GM03348 (cell line): ENCODE measurements at places on chromosomes 7 and 10.

DNA sequence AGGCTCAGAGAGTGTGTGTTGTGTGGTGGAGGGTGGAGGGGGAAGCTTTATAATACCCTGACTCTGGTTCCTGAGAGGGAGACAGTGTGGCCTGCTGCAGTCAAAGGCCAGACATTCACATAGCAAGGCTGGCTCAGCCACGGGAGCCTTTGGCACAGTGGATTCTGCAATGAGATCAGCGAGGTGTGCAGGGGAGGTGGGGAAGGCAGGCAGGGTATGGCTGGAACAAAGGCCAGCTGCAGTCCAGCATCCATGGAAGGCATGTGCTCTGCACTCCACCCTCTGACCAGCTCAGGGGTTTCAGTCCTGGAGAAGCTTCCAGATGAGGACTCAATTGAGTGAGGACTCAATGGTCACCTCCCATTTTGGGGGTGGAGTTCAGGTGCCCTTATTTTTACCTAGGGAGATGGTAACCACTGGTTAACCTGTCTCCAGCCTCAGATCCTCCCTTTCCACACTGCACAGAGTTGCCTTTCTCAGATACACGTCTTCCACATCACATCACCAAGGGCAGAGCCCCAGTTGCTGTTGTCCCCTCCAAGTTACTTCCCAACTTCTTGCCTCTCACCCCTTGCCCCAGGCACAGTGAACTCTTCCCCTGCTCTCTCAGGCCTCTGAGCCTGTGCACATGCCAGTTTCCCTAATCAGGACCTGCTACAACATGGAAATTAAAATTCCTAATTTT, 504.9 kb downstream of the GRID1 start:
- DNase-seq = no peak

DNA sequence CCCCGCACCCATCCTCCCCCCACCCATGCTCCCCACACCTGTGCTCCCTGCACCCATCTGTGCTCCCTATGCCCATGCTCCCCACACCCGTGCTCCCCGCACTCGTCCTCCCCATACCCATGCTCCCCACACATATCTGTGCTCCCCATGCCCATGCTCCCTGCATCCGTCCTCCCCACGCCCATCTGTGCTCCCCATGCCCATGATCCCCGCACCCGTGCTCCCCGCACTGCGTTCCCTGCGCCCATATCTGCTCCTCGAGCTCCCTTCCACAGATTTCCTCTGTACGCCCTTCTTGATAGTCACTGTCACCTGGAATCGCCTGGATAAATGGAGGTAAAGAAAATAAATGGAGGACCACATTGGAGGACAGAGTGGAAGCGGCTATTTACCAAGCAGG, 9.9 kb downstream of the DIP2C start:
- no peak for DNase-seq

- DNase-seq = no peak
Measured at GRCh38 chr10:109968953-109969759, 38.6 kb upstream of the ADD3 start.

- no peak for DNase-seq
Measured at GRCh38 chr7:1856888-1857441, 186.9 kb downstream of the ELFN1 start.

- peak; percentile 55 for DNase-seq
Measured at GRCh38 chr7:83550100-83550499, 98.8 kb downstream of the SEMA3E start.

- no peak for DNase-seq
Measured at GRCh38 chr10:30550967-30551815, 78.4 kb downstream of the LYZL2 start.

DNA sequence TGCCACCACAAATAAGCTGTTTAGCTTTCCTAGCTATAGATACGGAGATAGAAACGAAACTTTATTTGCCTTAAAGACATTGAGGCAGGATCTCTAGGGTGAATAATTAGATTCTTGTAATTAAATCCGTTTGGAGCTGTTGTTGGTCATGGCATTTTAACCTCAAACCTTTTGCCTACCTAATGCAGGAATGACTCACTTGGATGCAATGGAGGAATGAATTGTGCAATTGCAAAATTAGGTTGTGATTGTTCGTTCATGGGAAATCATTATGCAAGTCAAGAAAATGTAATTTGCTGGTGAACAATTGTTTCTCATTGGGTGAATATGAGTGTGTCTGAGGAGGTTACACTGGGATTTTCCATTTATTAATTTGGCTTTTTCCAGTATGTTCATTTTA, 703.5 kb downstream of the GATA3 start:
- no peak for DNase-seq

- no peak for DNase-seq
Measured at GRCh38 chr7:8783229-8783628, 349.8 kb downstream of the NXPH1 start.

- no peak for DNase-seq
Measured at GRCh38 chr7:71243736-71244410, 111.9 kb downstream of the GALNT17 start.

DNA sequence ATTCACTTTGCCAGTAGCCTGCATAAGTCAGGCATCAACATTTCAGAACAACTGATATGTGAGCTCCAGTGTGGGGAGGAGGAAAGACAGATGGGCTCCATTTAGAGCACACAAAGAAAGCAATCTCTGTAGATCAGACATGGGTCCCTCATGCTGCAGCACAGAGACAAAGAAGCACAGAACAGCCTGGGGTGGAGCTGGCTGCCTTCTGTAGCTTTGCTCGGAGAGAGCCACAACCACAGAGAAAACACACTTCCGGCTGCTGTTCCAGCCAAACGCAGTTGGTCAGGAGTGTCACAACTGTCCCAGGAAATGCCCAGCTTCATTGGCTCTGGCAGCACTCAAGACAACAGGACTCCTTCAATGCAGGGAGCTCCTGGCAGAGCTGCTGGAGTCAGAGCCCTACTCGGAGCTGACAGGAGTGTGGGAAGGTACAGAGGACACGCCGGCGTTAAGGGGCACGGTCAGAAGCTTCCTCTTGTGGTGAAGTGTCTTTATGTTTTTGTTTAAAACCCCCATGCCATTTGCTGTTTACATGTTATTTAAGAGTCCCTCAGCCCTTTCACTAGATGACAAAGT, 494.4 kb downstream of the TCERG1L start:
- DNase-seq = no peak

GRCh38 chr7:2044311-2044882, 188.3 kb downstream of the MAD1L1 start:
- no peak for DNase-seq

GRCh38 chr7:75565132-75565837, 73.2 kb downstream of the SPDYE5 start:
- peak; percentile 85 for DNase-seq

- no peak for DNase-seq
Measured at GRCh38 chr7:3082831-3083230, 39.2 kb upstream of the CARD11 start.

- DNase-seq = no peak
Measured at GRCh38 chr10:36676321-36676720, 449.1 kb upstream of the ANKRD30A start.

GRCh38 chr7:149294634-149295480, 32.9 kb downstream of the ZNF783 start:
- no peak for DNase-seq

DNA sequence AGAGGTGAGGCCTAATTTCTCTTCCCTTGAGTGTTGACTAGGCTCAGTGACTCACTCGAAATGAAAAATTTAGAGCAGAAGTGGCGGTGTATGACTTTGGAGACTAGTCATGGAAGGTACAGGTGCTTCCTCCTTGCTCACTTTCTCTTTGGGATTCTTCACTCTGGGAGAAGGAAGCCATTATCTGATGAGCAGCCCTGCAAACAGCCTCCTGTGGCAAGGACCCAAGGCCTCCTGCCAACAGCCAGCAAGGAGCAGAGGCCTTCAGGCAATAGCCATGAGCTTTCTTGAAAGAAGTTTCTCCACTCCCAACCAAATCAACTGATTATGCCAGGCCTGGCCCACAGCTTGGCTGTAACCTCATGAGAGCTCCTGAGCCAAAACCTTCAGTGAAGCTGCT, 369.6 kb upstream of the VWC2 start:
- no peak for DNase-seq

GRCh38 chr7:122831436-122831835, 54.8 kb downstream of the CADPS2 start:
- no peak for DNase-seq

DNA sequence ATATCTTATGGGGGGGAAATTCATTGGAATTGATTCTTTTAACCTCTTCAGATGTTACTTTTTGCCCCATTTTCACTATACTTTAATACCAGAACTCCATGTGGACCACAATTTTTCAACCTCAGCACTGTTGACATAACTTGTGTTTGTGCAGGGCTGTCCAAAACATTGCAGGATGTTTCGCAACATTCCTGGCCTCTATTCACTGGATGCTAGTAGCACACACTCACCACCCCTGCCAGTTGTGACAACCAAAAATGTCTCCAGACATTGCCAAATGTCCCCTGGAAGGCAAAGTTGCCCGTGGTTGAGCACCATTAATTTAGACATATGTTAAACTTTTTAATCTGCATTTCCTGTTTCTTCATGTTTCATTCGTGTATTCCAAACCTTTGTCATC, 234.7 kb downstream of the GFRA1 start:
- peak; percentile 71 for DNase-seq

- peak; percentile 18 for DNase-seq
Measured at GRCh38 chr7:82050792-82051191, 280.9 kb upstream of the HGF start.

DNA sequence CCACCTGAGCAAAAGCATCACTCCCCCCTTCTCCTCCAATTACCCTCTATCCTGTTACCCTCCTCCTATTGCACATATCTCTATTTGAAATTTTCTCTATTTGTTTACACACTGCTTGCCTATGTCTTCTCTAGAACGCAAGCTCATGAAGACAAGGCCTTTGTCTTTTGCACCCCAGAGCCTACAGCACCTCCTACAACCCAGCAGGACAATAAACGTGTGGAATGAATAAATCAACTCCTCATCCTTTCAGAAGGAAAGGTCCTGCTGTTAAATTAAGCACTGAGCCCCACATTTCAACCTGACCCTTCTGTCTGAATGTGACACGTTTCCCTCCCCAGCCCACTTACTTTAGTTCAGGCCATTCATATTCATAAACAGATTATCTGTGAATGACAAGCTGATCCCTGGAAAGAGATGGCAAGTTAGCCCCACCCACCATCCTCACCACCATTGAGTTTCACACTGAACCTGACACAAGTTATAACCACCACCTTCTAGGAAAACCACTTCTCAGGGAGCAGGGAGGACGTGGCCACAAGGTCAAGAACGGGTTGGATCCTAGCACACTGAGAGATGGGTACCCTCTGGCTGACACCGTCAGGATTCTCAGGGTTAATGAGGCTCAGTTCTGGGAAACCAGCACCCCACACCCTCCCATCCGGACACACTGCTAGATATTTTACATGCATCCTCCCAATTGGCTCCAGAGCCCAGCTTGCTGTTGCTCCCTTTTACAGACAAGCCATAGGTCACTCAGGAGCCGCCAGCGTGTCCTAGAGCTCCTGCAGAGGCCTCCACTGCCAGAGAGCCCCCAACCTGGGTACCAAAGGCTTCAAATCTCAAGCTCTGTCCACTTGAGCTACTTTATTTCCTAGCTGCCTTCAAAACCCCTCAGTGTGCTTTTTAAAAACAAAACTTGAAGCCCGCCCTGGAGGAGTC, 934 bp downstream of the PRTFDC1 start:
- DNase-seq = peak; percentile 40

DNA sequence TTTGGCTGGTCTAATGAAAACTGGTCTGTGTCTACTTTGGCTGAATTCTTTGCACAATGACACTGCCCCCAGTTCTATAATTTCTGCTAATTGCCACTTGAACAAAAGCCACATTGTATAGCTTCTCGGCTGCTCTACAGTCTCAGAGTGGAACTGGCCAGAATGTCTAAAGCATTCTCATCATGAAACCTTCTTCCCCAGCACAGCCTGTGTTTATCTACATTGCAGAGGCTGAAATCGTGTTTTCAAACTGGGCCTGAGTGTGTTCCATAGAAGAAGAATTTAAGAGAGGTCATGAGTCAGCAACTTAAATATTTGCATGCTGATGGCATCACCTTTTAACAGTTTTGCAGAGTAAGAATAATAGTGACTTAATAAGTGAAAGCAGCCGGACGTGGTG, 177.2 kb downstream of the BUB3 start:
- no peak for DNase-seq

DNA sequence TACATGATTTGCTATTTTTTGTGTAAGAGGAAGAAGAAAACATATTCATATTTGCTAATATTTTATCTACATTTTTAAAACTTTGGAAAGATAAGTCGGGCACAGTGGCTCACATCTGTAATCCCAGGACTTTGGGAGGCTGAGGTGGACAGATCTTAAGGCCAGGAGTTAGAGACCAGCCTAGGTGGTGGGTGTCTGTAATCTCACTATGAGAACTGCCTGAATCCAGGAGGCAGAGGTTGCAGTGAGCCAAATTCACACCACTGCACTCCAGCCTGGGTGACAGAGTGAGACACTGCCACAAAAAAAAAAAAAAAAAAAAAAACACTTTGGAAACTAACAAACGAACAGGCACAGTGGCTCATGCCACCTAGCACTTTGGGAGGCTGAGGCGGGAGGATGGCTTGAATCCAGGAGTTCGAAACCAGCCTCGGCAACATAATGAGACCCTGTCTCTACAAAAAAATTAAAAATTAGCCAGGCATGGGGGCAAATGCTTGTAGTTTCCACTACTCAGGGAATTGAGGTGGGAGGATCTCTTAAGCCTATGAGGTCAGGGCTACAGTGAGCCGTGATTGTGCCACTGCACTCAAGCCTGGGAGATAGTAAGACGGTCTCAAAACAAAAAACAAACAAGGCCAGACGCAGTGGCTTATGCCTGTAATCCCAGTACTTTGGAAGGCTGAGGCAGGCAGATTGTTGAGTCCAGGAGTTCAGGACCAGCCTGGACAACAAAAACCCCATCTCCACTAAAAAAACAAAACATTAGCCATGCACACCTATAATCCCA, 25.6 kb downstream of the HERC4 start:
- no peak for DNase-seq

DNA sequence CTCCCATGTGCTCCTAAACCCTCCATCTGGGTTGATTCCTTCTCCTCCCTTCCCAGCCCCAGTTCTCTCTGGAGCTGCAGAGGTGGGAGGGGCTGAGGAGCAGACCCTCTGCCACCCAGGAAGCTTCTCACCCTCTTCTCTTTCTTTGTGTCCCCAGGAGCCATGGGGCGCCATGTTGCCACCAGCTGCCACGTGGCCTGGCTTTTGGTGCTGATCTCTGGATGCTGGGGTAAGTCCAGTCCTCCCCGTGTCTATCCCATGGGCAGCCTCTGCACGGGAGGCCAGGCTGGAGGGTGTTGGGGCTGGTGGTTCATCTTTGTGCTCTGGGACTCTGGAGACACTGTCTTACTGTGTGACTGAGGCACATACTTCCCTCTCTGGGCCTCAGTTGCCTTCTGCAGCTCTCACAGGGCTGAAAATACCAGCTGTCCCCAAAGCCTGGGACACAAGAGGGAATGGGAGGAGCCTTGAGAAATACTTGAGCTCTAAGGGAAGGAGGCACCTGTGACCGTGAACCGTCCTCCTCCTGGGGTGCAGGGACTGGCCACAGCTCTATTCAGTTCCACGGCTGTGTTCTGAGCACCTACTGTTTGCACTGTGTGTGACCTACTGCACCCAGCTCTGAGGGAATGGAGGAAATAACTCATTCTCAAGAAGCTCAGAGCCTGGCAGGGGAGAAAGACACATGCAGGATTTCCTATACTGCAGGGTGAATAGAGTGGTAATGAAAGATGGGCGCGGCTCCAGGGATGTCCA, 43.1 kb downstream of the CDH23 start:
- no peak for DNase-seq
